ENCODE measurements at places on chromosomes 13 and 19.

DNA sequence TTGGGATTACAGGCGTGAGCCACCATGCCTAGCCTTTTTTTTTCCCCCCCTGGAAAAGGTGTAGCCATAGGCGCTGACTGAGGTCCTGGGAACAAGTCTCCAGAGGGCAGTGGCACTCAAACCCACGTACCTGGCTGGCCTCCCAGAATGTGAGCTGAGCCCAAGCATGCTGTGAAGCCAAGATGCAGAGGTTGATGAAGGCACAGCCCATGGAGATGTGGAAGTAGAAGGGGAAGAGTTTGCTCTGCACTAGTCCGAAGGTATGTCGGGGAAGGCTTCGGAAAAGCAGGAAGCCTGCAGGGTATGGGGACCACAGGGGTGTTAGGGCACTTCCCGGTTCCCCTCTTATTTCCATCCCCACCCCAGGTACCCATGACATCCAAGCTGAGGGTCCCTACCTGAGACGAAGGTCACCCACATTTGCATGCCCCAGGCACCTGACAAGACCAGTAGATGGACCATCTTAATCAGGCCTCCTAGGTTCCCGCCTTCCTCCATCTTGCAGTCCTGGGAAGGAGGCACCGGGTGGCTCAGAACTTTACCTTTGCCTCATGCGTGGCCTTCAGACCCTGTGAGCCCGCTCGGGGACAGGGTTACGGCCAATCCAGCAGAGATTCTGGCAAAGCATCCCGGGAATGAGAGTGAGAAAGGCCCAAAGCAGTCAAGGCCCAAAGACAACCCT lies 805 bp downstream of the TMEM205 start:
- DNase-seq = no peak

- DNase-seq = no peak
Measured at GRCh38 chr13:26522571-26522970, 34.9 kb upstream of the WASF3 start.

DNA sequence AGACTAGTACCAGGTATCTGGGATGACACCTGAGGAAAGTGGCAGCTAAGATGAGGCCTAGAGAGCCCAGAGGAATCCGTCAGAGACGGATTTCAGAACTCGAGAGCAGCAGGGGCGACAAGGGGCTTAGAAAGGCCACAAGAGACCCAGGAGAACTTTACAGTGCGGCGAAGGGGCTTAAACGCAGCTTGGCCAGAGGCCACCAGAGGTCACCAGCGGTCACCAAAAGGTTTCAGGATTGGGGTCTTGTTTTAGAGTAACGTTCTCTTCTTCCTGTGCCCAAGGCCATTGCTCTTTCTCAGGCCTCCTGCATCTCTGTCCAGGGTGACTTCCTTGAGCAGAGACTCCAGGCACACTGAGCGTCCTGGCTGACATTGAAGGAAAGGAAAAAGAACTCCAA lies 2.2 kb downstream of the ZSCAN22 start:
- peak; percentile 55 for DNase-seq

- DNase-seq = peak; percentile 72
Measured at GRCh38 chr19:7917267-7918061, 2.7 kb upstream of the SNAPC2 start.

- DNase-seq = no peak
Measured at GRCh38 chr19:1883784-1884183, 1.5 kb downstream of the ABHD17A start.

DNA sequence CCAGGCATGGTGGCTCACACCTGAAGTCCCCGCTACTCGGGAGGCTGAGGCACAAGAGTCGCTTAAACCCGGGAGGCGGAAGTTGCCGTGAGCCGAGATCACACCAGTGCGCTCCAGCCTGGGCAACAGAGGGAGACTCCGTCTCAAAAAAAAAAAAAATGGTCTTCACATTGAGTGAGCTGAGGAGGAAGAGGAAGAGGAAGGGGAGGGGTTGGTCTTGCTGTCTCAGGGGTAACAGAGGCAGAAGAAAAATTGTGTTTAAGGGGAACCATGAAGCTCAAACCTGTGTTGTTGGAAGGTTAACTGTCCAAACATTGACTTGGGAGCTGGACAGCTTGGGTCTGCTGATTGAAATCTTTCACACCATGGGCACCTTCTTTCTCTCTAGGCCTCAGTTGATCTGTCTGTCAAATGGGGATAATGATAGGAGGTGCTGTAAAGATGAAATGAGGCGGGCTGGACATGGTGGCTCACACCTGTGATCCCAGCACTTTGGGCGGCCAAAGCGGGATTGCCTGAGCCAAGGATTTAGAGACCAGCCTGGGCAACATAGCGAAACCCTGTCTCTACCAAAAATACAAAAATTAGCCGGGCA lies 9.8 kb upstream of the SLC44A2 start:
- no peak for DNase-seq

- peak; percentile 92 for DNase-seq
Measured at GRCh38 chr19:49473868-49474541, at the start of gene FLT3LG. Gene FLT3LG, plus strand, starts transcription at chr19:49474215. Its CDS starts 425 bp downstream, at chr19:49474640.

DNA sequence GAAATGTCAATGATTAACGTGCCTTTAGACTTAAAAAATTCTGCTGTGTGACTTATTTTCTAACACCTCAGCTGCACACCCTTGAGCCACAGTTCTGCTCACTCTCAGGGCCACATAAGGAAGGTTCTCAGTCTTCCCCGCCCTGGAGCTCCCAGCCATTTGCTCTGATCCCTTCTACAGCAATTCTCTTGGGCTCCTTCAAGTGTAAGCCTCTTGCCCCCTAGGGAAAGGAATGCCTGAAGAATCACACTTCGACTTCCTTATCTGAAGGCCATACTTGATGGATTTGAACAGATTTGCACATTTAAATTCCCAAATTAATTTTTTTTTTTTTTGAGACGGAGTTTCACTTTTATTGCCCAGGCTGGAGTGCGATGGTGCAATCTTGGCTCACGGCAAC lies 44.2 kb downstream of the RASA3 start:
- DNase-seq = no peak

- DNase-seq = no peak
Measured at GRCh38 chr13:111407381-111408131, 87.1 kb downstream of the TEX29 start.

DNA sequence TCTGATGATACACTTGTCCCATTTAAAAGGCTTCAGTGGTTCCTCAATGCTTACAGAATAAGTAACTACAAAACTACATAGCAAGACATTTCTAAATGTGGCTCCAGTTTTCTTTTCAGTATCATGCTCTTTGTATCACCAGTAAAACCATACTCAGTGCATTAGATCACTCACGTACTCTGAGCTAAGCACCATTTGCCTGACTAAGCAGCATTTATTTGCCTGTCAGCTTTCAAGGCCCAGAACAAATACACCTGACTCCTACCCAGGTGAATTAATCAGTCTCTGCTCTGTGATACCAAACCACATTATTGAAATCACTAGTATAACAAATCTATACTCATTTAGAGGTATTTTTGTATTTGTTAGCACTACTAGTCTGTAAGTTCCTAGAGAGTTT lies 47.4 kb upstream of the PCDH20 start:
- DNase-seq = no peak

- DNase-seq = peak; percentile 54
Measured at GRCh38 chr13:41995946-41996345, 35.0 kb upstream of the VWA8 start.

- no peak for DNase-seq
Measured at GRCh38 chr13:98223741-98224140, 46.7 kb upstream of the RNF113B start.

GRCh38 chr13:51385114-51385513 lies 45.6 kb downstream of the SERPINE3 start:
- no peak for DNase-seq

GRCh38 chr13:99916366-99917103 lies 55.0 kb downstream of the ZIC5 start:
- DNase-seq = peak; percentile 86

- no peak for DNase-seq
Measured at GRCh38 chr13:27991881-27992280, 3.4 kb upstream of the URAD start.

GRCh38 chr13:35720290-35720689 lies 243.8 kb upstream of the MAB21L1 start:
- DNase-seq = no peak

- DNase-seq = no peak
Measured at GRCh38 chr13:32117001-32117400, 85.4 kb downstream of the FRY start.

All from KBM-7 (cell line).